Right forelimb (tissue), 1 donor: ENCODE measurements at places on chromosomes 7 and 10.

GRCh38 chr10:57262892-57263291 lies 901.8 kb upstream of the ZWINT start:
- DNase-seq = no peak

GRCh38 chr10:88960802-88961201 lies 8.2 kb upstream of the ACTA2 start:
- no peak for DNase-seq

DNA sequence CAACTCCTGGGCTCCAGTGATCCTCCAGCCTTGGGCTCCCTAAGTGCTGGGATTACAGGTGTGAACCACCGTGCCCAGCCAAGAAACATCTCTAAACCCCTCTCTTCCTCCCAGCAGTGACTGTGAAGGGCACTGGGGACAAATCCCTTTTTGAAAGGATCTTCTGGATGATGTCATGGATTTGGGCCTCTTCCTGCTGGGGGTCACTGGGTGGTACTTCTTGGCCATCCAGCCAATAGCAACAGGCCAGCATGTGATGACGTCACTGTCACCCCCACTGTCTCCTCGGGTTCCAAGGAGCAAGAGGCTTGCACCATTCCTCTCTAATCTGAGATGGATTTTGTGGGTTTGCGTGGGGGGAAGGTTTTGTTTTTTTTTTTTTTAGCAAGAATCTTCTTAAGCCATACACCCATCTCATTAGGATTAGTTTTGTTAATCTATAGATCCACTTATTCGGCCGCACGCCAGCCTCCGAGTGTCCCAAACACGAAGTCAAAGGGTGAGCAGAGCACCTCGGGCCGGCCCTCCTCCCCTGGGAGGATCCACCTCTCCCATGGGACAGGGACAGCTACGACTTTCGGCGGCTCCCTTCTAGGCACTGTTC lies 29.4 kb upstream of the TNRC18 start:
- DNase-seq = no peak

DNA sequence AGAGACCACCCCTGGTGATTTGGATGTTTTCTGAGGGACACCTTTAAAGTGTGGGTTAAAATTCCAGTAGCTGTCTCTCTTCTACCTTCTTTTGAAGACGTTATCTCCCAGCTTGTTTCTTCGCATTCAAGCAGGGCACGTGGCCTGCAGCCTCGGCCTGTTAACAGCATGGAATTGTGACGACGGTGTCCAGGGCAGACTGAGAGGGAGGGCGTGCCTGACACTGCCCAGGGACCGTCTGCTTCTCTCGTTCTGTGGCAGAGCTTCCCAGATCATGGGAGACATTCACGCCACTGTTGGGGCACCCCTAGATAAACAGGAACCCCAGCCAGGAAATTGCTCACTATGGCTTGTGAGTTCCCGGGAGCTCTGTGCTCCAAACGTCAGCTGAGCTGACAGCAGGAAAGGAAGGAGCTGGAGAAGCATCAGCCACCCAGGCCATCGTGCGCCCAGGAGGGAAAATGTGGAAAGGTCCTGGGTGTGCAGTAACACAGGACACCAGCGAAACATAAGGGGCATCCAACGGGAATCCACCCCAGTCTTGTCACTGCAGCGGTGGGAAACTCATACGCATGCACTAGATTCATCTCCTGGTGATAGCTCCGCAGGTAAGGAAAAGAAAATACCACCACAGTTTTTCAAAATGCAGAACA lies 41.1 kb upstream of the RBM33 start:
- DNase-seq = no peak

GRCh38 chr10:124298891-124299290 lies 119.8 kb downstream of the OAT start:
- no peak for DNase-seq

DNA sequence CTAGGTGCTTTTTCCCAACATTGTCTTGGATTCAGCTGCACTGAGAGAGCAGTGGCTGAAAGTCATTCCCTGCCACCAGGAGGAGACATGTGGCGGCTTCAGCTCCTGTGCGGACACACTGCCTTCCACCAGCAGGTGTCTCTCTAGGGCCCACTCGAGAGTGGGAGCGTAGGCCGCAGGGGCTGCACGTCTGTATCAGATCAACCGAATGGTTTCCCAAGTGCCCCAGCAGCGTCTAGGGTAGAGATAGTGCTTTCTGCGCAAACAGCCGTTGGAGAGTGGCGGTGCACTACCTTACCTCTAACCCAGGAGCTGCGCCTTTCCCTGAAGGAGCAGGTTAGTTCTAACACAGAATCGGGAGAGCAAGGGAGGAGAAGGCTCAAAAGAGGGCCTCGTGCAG lies 31.7 kb downstream of the PAPOLB start:
- peak; percentile 80 for DNase-seq

DNA sequence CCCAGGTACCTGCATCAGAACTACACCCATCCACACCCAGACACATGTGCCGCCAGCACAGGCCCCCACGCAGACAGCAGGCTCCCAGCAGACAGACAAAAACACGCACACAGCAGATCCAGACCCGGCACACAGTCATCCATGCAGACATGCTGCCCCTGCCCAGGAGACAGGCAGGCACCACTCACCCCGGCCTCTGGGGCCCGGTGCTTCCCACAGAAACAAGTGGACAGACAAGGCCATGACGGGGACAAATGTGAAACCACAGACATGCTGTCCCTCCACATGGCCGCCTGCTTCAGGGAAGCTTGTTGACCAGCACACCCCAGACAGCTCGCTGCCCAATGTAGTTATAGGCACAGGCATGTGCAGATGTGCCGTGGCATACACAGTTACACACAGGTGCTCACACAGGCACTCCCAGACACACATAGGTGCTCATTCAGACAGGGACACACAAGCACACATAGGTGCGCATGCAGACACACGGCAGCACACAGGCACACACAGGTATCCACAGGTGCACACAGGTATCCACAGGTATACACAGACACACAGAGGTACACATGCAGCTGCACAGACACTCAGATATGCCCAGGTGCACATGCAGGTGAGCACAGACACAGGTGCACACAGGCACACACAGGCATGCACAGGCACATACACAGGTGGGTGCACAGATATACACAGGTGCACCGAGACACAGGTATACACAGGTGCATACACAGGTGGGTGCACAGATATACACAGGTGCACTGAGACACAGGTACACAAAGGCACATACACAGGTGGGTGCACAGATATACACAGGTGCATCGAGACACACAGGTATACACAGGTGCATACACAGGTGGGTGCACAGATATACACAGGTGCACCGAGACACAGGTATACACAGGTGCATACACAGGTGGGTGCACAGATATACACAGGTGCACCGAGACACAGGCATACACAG lies 10.5 kb upstream of the SCART1 start:
- DNase-seq = no peak

- DNase-seq = no peak
Measured at GRCh38 chr7:2104716-2105115, 128.0 kb downstream of the MAD1L1 start.

GRCh38 chr7:101717628-101718357 lies 88.7 kb upstream of the MYL10 start:
- peak; percentile 58 for DNase-seq

- no peak for DNase-seq
Measured at GRCh38 chr7:125347269-125347668, 417.6 kb upstream of the POT1 start.

DNA sequence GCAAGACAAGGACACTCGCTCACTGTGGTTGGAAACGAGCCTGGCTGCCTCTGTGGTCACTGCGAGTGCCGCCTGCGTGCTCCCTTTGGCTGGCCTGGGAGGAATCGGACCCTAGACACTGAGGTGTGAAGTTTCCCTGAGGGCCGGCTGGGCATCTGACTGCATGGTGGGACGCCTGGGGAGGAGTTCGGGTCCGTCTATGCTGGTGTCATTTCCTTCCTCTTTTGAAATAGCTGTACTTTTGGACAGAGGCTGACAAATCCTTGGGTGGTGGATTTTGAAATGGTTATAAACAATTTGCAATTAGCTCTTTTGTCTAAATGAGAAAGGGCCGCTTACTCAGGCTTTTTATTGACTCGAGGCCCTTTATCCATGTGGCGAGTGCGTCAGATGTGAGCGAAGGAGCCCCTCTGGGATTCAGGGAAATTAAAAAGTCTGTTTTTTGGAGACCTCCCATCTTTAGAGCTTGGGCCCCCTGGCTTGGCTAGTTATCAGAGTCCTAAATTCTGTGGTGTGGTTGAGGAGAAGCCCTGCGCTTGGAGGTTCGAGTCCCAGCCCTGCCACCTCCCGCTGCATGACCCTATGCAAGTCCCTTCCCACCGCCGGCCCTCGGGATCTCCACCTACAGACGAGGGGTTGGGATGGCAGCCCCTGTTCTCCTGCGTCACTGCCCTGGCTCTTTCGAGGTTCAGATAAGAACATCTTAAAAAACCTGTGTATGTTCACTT lies 147.1 kb downstream of the RGS10 start:
- no peak for DNase-seq

- DNase-seq = no peak
Measured at GRCh38 chr7:117975476-117975875, 102.2 kb upstream of the CTTNBP2 start.

- DNase-seq = no peak
Measured at GRCh38 chr10:117550076-117550475, 7.5 kb downstream of the EMX2 start.

DNA sequence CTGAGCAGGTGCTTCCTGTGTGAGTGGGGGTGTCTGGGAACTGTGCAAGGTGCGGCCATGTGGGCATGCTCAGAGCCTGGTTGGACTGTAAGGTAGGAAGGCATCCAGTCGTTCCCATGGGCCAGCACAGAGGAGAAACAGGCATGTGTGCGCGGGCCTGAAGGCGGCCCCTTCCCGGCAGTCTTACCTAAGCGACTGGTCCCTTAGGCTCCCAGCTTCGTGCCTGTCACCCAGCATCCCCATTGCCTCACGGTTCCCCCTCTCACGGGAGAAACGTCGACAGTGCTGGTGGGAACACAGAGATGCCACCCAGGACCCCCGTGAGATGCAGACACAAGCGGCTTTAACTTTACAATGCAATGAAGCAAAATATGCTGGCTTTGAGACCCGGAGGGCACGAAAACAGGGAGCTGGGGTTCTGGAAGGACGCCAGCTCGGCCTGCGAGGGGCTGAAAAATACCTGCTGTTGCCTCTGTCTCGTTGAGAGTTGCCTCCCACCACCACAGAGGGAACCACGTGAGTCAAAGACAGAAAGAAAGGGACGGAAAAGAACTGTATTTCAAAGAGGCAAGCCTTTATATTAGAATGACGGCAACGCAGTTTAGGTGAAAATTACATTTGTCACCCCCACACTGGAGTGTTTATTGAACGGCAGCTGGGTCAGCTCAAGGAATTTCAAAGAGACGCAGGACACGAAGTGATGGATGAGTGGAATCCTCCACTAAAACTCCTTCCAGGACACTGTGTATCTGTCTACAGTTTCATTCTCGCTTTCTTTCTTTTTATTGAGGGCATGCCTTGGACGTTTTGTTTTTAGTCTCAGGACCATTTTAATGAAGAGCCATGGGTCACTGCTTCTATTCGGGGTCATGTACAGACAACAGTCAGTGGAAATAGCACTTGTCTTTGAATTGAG lies 128.4 kb downstream of the DNAJB6 start:
- DNase-seq = no peak
